ENCODE measurements at places on chromosomes 3 and 15. TPM values are rescaled to one million over a fixed set of nuclear protein-coding genes. Genes with fewer than 3 reads are reported as not detected.

KIF15 gene
- 0.34 TPM for total RNA-seq

DNA sequence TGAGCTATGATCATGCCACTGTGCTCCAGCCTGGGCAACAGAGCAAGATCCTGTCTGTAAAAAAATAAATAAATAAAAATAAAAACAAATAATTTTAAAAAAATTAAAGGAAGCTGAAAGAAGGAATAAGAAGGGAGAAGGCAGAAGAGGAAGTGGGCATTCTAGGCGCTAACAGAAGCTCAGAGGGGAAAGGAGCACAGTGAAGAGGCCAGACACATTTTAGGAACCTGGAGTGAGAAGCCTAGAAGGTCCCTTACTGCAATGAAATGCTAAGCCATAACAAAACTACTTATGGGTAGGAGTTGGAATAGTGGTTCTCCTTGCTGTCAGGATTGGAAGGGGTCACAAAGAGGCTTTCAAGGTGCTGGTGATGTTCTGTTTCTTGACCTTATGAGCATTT is 64.0 kb downstream of the ITGB5 start:
- DNase-seq = no peak

AADACL2 gene
- not detected for total RNA-seq

GRCh38 chr3:131605916-131606315 is 103.1 kb upstream of the MRPL3 start:
- DNase-seq = no peak

- DNase-seq = no peak
These were observed 1114.3 kb downstream of the IGSF11 start for GRCh38 chr3:117920253-117920898.

GRCh38 chr15:59237924-59238331 is 31.3 kb downstream of the LDHAL6B start:
- DNase-seq = no peak

DNA sequence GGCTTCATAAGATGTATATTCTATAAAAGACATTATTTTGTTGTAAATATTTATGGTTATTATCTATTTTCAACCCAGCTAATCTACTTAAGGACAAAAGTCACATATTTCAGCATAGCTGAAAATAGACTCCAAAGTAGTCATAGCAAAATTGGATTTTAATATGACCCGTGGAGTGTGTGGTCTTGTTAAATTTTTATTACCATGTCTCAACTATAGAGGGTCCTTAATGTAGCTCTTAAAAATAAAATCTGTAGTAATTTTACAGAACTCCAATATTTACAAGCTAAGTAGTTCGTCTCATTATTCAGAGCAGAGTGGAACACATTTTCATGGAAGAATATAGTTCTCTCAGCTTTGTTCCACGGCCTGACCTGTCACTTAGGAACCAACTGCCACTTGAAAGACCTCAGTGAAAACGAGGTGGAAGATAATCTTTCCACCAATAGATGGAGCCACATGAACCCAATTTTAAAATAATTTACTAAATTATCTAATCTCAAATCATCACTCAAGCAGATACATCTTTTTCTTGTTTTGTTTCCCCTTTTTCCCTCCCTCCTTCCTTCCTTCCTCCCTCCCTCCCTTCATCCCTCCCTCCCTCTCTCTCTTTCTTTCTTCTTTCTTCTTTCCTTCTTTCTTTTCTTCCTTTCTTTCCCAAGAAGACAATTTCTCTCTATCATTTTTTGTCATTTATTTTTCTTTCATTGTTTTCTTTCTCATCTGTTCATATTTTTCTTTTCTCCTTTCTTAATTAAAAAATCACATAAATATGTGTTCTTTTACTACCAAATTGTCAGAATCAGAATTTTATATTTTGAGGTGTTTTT is 97.2 kb downstream of the CLDN1 start:
- no peak for DNase-seq

GRCh38 chr15:99963096-99963825 is 230.0 kb upstream of the LYSMD4 start:
- DNase-seq = no peak

DNA sequence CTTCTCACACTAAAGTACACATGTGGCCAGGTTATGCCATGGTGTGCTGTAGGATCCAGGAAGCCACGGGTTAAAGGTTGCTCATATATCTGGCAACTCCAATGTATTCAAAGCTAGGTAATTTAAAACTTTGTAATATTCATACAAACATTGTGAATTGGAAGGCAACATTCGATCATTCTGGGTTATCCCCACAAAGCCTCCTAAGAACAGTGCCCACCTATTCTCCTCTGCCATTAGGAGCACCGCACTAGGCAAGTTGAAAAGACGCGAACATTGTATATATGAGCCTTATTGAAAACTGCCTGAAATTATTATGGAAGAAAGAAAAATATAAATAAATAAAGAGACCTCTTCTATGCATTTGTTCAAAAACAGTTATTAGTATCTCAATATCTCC is 228.2 kb downstream of the IGSF11 start:
- no peak for DNase-seq

DNA sequence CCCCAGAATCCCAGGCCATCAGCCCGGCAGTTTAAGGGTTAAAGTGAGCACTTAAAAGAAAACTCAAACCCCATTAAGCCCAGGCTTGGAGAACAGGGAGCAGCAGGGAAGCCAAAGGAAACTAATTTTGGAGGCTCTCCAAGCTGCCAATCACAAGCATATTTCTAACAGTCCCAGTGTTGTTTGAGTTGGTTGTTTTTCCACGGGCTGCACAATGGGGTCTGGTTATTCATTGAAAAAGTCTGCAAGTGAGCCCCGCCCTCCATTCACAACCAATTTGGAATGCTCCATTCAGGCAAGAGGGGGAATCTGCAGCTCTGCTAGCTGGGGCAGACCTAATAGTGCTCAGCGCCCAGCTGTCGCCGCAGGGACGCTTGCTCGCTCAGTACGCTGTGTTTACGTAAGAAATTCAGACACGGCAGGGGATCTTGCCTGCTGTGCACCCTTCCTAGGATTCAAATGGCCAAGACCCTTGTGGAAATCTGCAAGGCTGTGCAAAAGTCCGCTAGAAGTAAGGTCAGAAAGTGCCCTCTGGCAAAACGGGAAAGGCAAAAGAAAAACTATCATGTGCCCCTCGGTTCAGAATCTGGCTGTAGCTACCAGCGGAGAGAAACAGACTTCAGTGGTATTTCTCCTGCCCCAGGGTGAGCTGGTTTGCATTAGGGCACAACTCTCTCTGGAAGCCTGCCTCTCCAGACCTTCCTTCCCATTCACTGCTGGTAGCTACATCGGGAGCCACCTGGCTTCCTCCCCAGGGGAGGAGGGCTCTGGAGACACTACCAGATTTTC is 11.0 kb downstream of the ETV5 start:
- peak; percentile 76 for DNase-seq

ENTPD3 gene
- total RNA-seq = 0.10 TPM

MINAR1 gene
- 0.12 TPM for total RNA-seq

Measured in left cardiac atrium (tissue), 4 donors.